Caco-2 (cell line): ENCODE measurements at places on chromosomes 7 and 10. TPM values are rescaled to one million over a fixed set of nuclear protein-coding genes. Genes with fewer than 3 reads are reported as not detected.
A peak's percentile ranks its signal among the peaks of the same experiment; 100 is the strongest.

- H3K4me3 ChIP-seq = no peak overlapping the region
- no peak overlapping the region for H3K27ac ChIP-seq
These were observed 1.8 kb downstream of the STARD3NL start for GRCh38 chr7:38179776-38180226.

DNA sequence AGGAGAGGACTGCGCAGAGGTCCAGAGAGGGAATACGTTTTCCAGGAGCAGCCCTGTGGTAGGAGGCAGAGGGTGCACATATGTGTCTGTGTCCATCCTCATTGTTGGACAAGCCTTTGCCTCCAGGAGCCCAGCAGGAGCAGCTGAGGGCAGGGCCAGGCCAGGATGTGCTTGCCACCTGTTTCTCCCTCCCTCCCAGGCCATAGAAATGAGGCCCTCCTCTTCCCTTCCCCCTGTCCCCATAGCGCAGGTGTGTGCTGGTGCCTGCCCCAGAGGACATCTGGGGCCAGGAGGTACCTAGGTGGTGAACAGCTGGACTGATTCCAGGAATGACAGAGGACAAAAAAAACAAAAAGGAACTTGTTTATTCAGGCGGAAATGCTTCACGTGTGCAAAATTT is 10.5 kb upstream of the CXCL12 start:
- no peak overlapping the region for H3K4me3 ChIP-seq
- H3K27me3 ChIP-seq = no peaks in the 10 kb centered on the region

- H3K36me3 ChIP-seq = peaks cover 1% of the 10 kb centered on the region; the same call in 1 of the 2 replicates
- H3K4me1 ChIP-seq = peaks cover 13% of the 10 kb centered on the region; the same call in 1 of the 2 replicates
- no peak for DNase-seq
- H3K27me3 ChIP-seq = no peaks in the 10 kb centered on the region
- H3K27ac ChIP-seq = no peak overlapping the region
These were observed 77.3 kb upstream of the GRID1 start for GRCh38 chr10:86443936-86444335.

AGAP6 gene
- 26.0 and 27.9 TPM in 2 replicates for total RNA-seq

- H3K27ac ChIP-seq = no peak overlapping the region
- peak overlapping the region; percentile 80 for H3K4me3 ChIP-seq
- peaks cover 16% of the 10 kb centered on the region; the same call in 1 of the 2 replicates for H3K4me1 ChIP-seq
These were observed 1.5 kb downstream of the MLLT10 start for GRCh38 chr10:21535494-21535965.
